CD4-positive, alpha-beta T cell treated with Interleukin-17A for 1 hour (primary cell): ENCODE measurements at places on chromosomes 5 and 9.
A peak's percentile ranks its signal among the peaks of the same experiment; 100 is the strongest.

- no peak for DNase-seq
Observed at GRCh38 chr5:141529002-141529401, 40.1 kb downstream of the PCDHGC5 start.

DNA sequence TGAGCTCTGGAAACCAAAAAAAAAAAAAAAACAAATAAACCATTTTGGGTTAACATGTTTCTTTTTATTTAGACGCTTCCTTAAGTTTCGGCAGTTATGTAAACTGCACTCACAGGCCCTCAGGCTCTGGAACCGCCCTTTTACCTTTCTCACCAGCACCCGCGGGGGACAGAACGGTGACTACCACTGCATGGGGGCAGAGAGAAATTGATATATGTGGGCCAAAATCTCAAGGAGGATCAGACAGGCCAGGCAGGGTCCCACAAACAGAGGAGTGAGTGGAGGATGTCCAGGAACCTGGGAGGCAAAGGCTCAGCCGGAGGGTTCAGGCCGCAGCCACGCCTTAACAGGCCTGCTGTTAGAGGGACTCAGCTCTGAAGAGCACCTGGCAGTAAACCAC lies 54.4 kb downstream of the IRX2 start:
- no peak for DNase-seq

DNA sequence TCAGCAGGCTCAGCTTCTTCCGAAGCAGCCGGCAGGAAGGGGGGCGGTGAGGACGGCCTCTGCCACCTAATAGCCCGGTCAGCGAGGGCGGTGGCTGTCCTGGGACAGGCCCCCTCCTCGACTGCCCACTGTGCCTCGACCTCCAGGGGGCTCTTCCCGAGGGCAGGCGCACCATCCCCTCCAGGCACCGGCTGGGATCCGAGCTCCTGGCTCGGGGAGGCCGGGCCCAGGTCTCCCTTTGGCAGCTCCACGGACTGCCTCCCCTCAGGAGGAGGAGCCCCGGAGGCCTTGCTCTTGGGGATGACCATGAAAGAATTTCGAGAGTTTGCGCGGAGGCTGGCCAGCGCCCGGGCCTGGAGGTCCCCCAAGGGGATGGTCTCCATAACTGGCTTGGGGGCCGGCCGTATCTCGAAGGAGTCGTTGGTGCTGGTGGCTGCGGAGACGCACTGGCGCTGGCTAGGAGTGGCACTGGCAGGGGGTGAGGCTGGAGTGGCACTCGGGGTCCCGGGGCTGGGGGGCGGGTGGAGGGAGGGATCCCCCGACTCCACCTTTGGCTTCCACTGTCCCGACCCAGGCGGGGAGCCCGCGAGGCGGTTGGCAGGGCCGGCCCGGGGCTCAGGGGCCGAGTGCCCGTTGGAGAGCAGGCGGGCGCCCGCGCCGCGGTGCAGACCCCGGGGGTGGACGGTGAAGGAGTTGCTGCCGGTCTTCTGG lies 975 bp downstream of the TPRN start:
- no peak for DNase-seq

DNA sequence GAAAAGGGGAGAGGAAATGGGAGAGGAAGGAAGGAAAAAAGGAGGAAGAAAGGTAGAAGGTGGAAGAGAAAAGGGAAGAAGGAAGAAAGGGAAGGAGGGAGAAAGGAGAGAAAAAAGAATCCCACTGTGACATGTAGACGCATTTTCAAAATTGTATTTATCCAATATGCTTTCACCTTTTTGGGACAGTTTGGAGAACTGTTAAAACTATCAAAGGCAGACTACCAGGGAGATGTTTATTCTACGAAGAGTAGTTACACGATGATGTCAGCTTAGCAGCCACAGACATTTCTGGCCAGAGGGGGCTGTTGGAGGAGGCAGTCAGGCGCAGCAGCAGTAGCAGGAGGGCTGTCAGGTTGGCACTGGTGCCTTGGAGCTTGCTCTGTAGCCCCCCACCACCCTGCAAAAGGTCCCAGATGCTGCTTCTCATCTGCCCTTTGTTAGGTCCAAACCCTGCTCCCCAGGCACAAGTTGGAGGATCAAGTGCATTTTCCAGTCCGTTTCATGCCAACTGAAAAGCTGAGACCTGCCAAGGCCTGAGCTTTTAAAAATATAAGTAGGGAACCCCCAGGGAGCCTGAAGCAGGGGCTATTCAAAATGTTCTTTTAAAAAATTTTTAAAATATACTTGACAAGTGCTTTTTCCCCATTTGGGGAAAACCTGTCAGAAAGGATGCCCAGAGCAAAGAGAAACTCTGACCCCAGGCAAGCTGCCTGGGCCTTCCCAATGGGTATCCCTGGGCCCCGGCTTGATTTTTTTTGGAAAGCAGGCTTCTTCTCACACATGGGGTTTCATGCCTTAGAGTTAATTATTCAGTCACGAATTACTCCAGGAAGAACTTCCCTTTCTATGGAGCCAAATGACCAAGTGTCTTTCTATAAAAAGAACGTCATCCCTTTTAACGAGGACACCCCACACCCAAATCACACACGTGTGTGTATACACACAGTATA lies 203.3 kb downstream of the SLIT3 start:
- DNase-seq, result no peak

DNA sequence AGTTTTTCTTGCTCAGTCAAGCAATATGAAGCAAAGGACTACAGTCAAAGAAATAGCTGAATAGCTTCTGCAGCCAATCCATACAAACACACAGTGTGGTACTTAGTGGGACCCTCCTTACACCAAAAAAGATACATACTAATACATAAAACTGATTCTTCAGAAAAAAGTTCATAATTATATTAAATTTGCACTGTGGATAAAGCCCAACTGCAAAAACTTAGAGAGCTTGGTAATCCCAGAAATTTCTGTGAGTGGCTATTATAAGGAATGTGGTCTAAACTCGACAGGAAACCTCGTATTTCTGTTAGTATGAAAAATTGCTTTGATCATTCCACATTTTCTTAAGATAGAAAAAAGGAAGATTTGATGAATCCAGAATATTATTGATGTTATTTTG lies 245.4 kb downstream of the FBXL17 start:
- DNase-seq, result no peak

- no peak for DNase-seq
Observed at GRCh38 chr5:14257995-14258403, 114.9 kb downstream of the TRIO start.

- peak; percentile 43 for DNase-seq
Observed at GRCh38 chr5:62779010-62779422, 200.4 kb downstream of the LRRC70 start.

DNA sequence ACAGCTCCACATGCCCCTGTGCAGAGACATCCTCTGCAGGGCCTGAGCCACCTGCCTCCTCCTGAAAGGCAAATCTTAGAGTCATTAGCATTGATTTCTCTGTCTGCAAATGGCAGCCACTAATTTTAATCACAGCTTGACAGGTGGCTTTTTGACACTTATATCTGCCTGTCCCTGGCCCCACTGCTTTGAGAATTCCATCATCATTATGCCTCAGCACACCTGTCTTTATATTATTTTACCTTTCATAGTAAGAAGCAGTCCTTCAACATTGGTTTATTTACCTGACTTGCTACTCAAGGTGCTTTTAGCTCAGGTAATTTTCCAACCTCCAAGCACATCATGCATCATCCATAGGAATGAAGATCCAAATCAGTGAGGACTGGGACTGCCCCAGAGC lies 451.3 kb downstream of the MTRR start:
- DNase-seq, result no peak

DNA sequence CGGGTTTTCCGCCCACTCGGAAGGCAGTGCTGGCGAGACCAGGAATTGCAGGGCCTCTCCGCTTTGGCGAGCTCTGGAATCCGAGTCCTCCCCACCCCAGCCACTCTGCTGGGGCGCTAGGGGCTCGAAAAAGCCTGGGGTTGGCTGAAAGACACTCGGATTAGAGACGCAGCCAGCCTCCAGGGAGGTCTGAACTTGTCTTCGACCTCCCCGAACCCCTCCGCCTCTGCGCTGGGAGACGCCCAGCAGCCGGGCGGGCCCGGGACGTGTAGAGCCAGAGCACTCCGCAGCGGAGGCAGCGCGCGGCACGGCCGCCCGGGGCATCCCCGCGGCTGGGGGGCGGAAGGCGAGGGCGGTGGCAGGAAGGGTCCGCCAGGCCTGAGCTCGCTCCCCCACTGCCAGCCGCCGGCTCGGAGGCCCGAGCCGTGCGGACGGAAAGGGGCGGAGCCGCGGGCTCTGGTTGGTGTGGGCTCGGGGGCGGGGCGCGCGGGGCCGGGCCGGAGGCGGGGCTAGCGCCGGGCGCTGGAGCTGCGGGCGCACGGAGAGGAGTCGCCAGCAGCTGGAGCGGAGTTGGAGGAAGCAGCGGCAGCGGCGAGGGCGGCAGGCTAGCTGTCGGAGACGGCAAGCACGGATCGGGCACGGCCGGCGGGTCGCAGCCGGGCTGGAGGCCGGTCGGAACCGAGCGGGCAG lies at the start of gene PIK3R1:
Gene PIK3R1 (plus strand): TSS at position 549 of the 690 bp plus-strand sequence. CDS start 10,920 bp downstream, outside the sequence.
- DNase-seq, result peak; percentile 92

GRCh38 chr5:98635656-98636055 lies 137.8 kb upstream of the RGMB start:
- DNase-seq, result no peak

GRCh38 chr5:57009811-57010210 lies 57.9 kb upstream of the MIER3 start:
- DNase-seq, result no peak

GRCh38 chr9:35350212-35350611 lies 139.7 kb upstream of the RUSC2 start:
- no peak for DNase-seq
